ENCODE measurements at places on chromosomes 6 and 20.

GRCh38 chr20:58818586-58819285, 32.0 kb downstream of the GNAS-AS1 start:
- no peak for DNase-seq

DNA sequence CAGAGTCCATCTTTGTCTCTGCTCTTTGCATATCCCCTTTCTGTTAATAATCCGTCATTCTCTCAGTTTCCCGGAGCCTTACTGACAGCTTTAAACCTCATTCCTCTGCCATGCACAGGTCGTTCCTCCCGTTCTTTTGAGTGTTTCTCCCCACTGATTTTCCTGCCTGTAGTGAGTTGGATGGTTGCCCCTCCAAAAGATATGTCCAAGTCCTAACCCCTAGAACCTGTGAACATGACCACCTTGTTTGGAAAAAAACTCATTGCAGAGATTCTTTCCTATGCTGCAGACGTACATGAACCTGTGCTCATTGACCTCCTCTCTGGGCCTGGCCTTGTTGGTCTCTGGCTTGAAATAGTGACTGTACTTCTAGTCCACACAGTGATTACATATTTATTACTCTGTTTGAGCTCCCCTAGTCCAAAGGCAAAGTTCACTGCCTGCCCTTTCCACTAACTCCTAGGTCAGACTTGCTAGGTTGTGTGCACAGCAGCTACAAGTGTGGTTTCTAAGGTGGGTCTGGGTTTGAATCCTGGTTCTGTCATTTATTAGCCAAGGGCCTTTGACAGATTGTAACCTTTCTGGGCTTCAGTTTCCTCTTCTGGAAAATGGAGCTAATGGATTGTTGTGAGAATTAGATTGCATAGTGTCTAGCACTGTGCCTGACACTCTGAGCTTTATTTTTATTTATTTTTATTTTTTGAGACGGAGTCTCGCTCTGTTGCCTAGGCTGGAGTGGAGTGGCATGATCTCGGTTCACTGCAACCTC, 29.3 kb downstream of the PPARD start:
- no peak for DNase-seq

GRCh38 chr6:78832091-78832808, 35.1 kb upstream of the IRAK1BP1 start:
- DNase-seq: no peak

DNA sequence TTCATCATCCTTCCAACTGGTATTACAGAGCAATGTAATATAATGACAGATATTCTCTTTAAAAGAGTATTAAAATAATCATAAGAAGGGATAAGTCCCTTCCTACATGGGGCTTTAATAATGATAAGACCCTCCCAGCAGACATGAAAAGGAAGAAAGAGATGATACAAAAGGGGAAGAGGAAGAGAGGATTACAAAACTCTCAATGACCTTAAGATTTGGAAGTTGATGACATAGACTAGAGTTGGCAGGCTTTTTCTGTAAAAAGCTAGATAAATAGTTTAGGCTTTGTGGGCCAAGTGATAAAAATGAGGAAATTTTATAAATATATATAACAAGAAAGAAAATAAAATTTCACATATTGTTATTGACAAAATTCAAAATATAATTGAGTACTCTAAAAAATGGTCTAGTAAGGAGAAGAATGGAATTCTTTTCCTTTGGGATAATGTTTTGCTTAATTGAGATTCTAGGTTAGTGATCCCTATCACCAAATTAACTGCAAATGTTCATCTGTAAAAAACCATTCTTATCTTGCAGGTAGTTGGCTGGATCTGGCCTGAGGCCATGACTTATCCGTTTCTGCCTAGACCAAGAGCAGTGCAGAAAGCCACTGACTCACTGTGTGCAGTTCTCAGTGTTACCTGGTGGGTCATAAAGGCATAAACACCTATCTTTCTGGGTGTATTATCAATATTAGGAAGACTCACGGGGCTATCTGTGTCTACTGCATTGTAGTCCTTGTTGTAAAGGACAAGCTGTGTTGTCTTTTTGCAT, 11.0 kb downstream of the RIPOR2 start:
- peak; percentile 57 for DNase-seq

GRCh38 chr6:132388291-132388690, 13.0 kb downstream of the MOXD1 start:
- DNase-seq: no peak

DNA sequence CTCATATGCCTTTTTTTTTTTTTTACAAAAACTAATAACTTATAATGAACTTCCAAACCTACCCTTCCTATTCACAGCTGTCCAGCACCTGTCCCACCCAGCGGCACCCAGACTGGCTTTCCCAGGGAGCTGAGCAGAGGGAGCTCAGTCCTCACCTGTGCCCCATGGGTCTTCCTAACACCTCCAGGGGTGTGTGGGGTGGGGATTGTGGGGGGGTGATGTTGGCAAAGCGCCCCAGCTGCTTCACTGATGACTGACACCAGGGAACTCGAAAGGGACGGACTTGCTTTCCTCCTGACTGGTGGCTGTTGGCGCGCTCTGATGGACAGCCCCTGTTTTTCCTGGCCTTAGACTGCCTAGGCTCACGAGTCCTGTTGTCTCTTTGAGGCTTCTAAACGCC, 14.2 kb upstream of the SYNJ2 start:
- DNase-seq: no peak

- no peak for DNase-seq
These were observed 102.6 kb upstream of the TNFAIP3 start for GRCh38 chr6:137764464-137764863.

GRCh38 chr20:4325548-4326187, 310.3 kb upstream of the RNF24 start:
- no peak for DNase-seq

DNA sequence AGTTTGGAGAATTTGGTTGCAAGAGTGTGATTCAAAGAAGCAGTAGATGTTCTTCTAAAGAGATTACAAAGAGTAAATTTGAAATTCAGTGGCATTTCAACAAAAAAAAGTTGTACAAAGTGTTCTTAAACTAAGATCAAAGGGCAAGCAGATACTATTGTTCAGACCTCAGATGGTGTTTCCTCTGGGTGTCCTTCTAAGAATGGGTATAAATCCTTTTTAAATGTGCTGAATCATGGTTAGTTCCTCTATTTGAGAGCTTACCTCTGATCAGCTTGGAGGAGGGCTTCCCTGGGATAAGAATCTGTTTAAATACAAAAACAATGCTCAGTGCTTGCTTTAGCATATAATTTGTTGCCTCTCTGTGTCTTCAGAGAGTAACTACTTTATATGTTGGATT, 6.3 kb downstream of the BMP6 start:
- DNase-seq: peak; percentile 82

- DNase-seq: no peak
These were observed 42.5 kb upstream of the IPCEF1 start for GRCh38 chr6:154399097-154399496.

DNA sequence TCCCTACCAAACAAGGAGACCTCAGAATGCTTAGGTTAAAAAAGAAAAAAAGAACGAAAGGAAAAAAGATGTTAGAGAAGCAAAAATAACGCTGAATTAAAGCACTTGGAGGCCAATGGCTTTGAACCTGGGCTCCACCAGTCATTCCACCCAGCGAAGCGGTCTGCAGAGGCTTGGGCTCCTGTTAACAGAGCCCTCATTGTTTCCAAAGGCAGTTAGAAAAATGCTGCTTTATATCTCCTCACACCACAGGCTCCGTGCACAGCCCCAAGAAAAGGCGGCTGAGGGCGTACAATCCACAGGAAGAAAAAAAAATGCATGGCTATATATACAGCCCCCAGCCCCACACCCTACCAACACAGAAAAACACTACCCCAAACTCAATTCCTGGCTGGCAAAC, 255.9 kb downstream of the FOXC1 start:
- no peak for DNase-seq

- no peak for DNase-seq
These were observed 21.2 kb downstream of the TFAP2A start for GRCh38 chr6:10393544-10394225.

DNA sequence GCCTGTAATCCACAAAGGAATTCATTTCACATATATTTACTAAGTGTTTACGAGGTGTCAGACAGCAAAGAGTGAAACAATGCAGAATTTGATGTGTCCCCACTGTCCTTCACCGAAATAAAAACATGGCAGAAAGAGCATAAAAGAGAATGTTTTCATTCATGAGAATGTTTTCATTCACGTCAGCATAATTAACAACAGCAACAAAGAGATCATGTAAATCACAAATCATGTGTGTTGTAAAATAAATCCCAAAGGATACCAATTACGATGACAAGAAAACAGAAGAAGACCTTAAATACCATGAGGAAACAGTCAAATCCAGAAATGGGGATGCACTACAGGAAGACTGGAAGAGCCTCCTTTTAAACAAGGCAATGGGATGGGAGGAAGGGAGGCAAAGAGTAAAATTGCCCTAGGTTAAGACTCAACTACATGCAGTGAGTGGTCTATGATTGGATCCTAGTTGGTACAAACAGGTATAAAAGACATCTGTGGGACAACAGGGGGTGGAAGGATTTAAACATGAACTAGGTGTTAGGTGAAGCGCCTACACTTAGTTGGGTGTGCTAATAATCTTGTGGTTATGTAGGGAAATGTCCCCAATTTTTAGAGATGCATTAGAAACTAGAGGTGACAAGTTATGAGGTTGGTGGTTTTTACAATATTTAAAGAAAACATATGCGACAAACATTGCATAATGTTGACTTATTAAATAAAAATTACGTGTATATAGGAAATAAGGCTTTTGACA, 1.5 kb downstream of the ZSCAN31 start:
- DNase-seq: no peak

GRCh38 chr6:116170358-116171057, 44.6 kb upstream of the COL10A1 start:
- DNase-seq: no peak

DNA sequence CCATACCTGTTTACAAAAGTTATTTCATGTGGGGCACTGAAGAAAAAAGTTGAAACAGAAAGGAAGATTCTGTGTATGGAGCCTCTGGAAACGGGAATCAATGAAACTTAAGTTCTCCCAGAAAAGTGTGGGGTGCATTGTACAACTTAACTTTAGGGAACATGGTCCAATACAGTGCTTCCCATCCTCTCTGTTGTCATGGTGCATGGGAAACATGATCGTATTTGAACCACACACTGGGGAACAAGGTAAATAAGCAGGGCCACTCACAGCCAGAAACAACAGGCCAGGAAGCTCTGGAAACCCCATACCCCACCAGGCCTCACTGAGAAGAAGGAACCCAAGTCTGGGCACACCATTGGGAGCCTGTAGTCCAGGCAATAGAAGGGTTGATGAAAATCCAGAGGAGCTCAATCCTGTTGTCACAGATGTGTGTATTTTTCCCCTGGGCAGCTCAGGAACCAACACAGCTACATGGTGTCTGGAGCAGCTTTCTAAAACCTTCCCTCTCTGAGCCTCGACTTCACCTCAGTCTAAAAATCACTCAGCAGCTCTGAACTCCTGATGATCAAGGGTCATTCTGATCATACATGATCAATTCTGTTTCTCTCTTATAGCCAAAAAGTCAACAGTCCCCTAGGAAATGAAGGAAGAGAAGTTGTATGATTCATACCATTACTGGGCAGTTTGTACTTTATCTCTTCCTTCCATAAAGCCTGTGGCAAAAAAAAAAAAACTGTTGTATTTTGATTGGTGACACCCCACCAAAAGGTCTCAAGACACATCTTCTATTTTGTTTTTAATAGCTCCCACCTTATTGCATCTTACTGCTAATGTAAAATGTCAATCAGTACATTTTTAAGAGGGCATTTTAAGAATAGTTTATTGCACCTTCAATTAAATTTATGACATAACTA, 198.5 kb upstream of the TAB2 start:
- DNase-seq: peak; percentile 94

DNA sequence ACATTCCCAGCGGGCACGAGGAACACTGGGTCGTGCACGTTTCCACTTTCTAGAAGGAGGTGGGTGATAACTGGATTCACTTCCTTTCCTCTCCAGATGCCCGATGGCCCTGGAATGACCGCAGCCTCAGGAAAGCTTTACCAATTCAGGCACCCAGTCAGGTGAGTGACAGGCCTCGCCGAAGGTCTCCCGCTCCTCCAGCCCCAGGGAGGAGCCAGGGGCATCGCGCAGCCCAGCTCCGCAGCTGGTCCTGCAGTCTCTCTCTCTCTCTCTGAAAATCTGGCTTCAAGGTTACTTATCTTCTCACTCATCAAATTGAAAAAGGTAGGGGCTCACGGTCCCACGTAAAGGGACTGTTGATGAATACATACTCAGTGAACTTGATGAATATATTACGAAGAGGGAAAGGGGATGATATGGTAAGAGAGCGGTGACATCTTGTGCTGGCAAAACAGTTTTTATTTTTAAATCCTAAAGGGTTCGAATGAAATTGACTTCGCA, 891 bp downstream of the RIPPLY2 start:
- DNase-seq: no peak

DNA sequence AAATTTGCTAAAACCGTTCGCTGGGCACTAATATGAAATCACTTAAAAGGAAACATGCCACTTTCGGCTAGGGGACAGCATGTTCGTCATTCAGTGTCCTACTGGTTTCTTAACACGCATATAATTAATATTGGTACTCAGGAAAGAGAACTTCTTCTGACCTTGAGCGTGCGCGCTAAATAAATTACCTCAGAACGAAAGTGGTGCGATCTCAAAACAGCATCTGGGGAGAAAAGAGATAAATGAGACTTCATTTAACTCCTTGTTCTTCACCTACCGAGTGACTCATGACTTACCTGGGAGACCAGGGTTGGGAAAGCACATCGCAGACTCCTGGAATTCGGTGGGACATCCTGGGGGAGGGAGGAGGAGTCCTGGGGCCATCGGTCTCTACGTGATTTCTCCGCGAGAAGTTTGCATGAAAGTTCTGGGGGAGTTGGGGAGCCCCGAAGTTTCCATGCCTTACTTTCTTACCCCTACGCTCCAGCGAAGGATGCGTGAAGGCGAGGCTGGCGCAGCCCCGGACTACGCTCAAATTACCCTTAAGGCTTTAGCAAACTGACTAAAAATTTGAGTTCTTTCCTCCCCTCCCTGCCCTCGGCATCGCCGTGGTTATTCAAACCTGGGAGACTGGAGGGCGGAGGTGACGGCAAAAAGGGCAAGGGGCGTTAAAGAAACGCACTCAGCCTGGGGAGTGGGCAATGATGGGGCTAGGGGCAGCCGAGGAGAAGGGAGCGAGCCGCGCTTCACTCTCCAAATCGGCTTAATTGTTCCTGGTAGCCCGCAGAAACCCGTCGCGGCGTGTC, 1.1 kb upstream of the BEND6 start:
- peak; percentile 37 for DNase-seq

- peak; percentile 43 for DNase-seq
These were observed 54.0 kb downstream of the PIGU start for GRCh38 chr20:34622821-34623451.

GRCh38 chr20:46350201-46350985, 42.1 kb upstream of the CDH22 start:
- peak; percentile 70 for DNase-seq

- no peak for DNase-seq
These were observed 241.8 kb downstream of the ADGRG6 start for GRCh38 chr6:142543606-142544005.

GRCh38 chr6:108712946-108713345, 135.3 kb upstream of the ARMC2 start:
- DNase-seq: no peak

GRCh38 chr6:99613409-99613704, 6.7 kb downstream of the PRDM13 start:
- DNase-seq: peak; percentile 75

DNA sequence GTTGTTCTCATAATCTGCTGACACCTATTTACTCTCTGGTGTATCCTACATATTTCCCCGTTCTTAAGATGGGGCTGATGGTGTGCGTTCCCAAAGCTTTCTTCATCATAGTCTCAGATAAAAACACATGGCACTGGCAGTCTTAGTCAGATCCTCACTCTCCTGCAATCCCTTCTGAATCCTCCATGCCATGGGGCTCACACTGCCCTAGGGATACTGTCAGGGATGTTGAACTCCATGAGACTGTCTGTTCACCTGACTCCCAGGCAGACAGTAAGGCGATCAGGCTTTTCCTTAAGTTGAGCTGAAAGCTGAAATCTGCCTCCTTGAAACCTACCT, 76.0 kb downstream of the SLX4IP start:
- no peak for DNase-seq
